Hematopoietic multipotent progenitor cell treated with erythropoietin and hydrocortisone succinate and interleukin-3 and kit ligand, for 8 days (in vitro differentiated cells): ENCODE measurements at places on chromosomes 16 and 17.

GRCh38 chr16:84751947-84752346, 52.1 kb downstream of the USP10 start:
- no peak for DNase-seq

GRCh38 chr16:84889066-84889465, 69.3 kb downstream of the CRISPLD2 start:
- no peak for DNase-seq

- DNase-seq = no peak
Observed at GRCh38 chr17:78718575-78719208, 63.4 kb downstream of the CYTH1 start.

DNA sequence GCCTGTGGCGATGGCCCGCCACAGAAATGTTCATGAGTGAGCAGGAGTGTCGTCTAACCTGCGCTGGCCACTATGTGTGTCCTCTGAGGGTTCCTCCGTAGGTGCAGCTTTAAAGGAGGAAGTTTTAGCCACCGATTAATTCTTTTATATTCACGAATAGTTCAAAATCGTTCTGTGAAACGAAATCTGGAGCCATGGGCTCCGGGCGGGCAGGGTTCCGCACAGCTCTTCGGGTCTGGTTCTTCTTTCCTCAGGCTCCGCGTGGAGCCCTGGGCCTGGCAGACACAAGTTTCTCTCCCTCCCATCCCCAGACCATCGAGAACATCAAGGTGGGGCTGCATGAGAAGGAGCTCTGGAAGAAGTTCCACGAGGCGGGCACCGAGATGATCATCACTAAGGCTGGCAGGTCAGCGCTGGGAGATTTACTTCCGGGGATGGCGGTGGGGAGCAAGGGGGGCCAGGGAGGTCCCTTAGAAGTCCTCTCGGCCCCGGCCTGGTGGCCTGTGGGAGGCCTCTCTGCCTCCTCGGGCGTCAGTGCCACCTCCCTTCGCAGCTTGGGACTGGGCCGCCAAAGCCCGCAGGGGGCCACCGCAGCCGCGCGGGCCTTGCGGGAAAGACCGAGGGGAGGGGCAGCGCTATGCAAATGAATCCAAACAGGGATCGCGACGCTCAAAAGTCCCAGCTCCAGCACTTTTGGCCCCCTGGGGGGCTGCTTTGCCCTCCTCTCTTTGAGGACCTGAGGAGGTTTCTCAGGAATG, 5.2 kb downstream of the TBX4 start:
- no peak for DNase-seq

- DNase-seq = no peak
Observed at GRCh38 chr17:17104494-17104893, 62.2 kb downstream of the MPRIP start.

GRCh38 chr17:32833076-32833475, 43.8 kb downstream of the MYO1D start:
- DNase-seq = no peak

DNA sequence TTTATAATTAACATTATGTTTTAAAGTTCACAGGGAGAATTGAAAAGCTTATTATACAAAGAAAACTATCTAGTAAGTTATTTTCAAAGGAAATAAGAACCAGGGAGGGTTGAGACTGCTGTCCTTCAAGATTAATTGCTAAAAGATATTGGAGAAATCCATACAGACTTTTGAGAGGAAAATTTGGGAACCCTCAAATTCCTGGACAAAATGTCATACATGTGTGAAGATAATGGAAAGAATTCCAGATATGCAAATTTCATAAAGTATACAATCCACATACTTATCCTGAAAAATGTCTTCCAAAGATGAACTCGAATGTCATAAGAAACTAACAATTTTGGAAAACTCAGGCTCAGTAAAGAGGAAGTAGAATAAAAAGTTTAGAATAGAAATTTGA, 213.8 kb downstream of the HS3ST3A1 start:
- no peak for DNase-seq

- peak; percentile 22 for DNase-seq
Observed at GRCh38 chr16:10180771-10181163, 1.5 kb downstream of the GRIN2A start.

GRCh38 chr16:71896764-71897368, 1.5 kb downstream of the IST1 start:
- DNase-seq = no peak

DNA sequence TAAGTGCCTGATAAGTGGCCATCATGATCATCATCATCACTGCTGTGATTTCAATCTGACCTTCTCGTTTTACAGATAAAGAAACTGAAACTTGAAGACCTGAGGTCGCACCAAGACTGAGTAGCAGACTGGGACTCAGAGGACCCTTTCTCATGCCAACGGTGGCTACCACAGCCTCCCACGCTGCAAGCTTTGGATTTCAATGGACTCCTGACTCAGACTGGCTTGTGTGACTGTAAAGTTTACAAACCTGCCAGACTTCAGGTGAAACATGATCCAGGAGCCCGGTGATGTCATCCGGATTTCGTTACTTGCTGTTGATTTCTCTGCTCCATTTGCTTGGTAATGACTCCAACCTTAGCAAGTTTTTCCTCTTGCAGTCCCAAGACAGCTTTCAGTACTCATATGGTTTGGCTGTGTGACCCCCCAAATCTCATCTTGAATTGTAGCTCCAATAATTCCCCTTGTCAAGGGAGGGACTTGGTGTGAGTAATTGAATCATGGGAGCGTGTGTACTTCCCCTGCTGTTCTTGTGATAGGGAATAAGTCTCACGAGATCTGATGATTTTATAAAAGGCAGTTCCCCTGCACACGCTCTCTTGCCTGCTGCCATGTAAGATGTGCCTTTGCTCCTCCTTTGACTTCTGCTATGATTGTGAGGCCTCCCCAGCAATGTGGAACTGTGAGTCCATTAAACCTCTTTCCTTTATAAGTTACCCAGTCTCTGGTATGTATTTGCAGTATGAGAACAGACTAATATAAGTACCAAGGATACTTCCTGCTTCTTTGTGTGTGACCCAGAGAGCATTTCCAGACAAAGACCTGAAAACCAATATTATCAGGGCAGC, 26.7 kb upstream of the IRX6 start:
- DNase-seq = no peak

DNA sequence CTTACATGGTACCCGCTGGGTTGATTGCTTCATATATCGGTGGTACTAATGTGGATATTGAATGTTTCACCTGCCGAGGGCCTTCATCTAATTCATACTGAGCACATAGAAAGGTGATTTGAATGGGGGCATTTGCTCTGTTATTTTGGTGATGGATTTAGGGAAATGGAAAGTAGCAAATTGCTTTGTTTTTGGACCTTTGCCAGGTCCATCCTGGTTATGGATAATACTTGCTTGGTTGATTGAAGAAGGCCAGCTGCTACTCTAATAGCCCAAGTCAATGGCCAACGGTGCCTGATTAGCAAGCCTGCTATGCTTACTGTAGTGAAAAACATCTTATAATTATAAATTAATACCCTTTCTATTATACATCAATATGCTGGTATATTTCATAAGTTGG, 253.6 kb downstream of the CDH13 start:
- DNase-seq = no peak

DNA sequence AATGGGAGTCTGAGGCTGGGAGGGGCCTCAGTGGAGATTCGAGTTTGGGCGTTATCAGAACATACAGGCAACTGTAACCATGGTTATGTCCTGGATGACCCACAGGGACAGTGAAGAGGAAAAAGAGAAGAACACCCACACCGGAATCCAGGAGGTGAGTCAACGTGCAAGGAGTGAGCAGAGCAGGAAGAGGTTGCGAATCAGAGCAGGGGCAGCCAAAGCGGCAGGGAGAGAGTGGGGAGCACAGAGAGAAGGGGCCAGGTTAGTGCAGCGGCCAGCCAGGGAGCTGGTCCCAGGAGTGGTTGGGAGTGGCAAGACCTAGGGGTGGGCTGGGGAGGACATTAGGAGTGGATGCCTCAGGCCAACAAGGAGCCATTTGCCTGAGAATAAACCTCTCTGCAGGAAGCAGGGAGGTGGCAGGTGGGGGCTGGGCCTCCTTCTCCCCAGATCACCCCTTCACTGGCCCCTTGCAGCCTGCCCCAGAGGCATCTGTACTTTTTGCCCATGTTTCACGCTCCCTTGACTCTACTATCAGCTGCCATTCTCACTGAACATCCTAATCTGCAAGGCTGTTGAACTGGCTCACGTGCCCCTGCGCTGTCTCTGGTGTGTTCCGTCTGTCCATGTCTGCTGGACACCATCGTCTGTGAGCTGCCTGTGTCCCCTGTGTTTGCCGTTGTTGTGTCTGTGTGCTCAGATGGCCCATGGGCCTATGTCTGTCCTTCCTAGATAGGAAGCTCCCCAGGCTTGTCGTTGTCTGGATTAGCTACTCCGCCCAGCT, 5.1 kb downstream of the KRT13 start:
- peak; percentile 88 for DNase-seq

DNA sequence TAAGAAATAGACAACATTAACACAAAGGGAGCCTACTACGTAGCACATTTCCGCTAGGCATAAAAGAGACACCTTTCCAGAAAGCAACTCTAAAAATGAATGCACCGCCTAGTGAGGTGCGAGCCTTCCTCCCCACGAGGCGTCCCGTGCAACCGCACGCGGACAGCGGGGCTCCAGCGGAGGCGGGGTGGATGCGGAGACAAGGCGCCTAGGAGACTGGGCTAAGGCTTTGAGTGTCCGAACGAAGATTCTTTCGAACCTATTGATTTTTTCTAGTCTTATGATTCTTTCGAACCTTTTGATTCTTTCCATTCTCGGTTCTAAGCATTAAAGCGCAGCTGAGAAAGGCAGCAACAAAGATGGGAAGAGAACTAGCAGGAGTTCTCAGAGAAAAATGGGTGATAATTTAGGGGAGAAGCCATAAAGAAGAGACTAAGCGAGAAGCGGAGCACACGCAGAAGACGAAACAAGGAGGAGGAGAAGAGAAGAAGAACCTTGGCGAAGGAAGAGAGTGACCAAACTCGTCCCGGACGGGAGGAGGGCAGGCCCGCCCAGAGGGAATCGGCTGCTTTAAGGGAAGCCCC, 394 bp upstream of the CPD start:
- DNase-seq = peak; percentile 56

- no peak for DNase-seq
Observed at GRCh38 chr17:51687887-51688286, 427.5 kb downstream of the UTP18 start.

- DNase-seq = peak; percentile 40
Observed at GRCh38 chr17:59825533-59826322, 67.0 kb downstream of the TUBD1 start.

DNA sequence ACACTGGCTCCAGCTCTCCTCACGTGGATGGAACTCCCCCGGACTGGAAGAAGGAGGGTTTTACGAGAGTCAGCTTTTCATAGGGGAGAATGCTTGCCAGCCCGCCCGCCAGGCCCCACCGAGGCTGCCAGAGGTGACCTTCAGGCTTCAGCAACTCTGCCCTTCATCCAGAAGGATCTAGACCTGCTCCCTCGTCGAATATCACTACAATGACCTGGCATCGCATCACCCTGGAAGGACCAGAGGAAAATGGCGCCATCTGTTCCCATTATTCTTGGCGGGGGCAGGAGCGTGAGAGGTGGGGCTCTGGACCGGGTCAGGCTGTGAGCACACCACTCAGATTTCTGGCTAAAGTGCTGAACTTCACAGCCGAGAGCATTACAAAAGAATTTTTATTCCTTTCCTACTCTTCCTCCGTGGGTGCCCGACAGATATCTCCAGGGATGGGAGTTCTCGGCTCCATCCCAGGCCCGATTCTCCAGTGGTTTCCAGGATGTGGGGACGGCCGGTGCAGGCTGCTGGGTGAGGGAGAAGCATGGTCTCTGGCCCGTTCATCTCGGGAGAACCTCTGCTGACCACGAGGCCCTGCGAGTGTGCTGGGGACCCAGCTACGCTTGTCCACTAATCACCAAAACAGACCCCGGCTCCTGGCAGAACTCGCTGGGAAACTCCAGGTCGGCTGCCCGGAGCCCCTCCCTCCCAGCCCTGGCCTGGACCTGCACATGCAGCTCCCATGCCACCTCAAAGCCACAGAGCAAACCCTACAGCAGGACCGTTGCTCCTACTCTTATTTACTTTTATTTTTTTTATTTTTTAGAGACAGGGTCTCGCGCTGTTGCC, 36.8 kb upstream of the ZNF469 start:
- no peak for DNase-seq

DNA sequence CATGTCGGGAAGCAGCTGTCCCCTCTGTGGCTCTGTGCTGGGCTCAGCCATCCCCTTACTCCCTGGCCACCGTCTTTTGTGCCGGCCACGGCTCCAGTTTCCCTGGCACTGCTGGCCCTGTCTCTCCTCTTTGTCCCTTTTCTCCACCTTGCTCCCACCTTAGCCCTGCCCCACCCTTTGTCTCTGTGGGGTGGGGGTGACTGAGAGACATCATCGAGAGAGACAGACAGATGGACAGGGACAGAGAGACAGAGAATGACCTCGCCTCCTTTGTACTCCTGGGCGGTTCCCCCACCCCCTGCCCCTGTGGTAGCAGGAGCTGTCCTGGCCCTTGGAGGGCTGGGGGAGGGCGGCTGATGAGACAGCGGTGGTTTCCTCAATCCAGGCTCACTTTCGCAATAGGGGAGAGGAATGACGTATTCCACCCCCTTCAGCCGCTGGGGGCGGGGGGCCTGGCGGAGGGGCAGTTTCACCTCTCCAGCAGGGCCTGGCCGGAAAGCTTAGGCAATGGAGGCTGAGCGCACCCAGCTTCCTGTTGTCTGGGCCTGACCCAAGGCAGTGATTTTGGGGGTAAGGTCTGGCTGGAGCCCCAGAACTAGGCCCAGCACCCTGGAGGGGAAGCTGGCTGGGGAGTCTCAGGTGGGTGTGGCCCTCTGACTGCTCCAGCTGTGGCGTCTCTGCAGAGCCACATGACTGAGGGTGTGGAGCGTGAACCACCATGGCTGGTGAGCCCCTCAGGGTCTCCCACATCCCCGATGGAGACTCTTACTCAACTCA, 7.3 kb downstream of the FMNL1 start:
- peak; percentile 57 for DNase-seq

DNA sequence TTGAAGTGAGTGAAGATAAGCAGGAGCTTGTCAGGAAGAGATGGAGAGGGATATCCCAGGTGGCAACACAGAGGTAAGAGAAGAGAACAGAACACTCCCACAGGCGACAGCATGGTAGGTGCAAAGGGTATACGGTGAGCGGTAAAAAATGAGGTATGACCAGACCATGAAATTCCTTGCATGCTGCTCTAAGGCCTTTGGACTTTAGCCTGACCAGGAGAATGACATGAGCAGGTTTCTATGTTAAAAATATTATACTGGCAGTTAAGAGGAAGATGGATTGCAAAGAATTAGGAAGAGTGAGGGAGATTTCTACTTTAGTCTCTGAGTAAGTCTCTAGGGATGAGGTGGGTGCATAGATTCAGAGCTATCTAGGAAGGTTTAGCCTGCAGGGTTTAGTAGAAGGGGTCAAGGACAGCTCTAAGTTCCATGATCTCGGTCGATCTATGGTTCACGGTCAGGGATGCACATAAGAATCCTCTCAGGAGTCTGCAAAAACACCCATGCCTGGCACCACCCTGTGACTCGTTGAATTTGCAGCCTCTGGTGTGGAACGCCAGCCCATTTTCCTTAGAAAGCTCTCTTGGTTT, 65.7 kb downstream of the HLF start:
- DNase-seq = no peak

- DNase-seq = no peak
Observed at GRCh38 chr17:70478902-70479301, 309.6 kb downstream of the KCNJ2 start.
